ENCODE measurements at places on chromosomes 11 and 22.

- no peak for DNase-seq
These were observed 80.5 kb upstream of the GDPD4 start for GRCh38 chr11:77381729-77382665.

- no peak for DNase-seq
These were observed 2.1 kb downstream of the PNPLA3 start for GRCh38 chr22:43925433-43926348.

- no peak for DNase-seq
These were observed 50.5 kb upstream of the SHISAL1 start for GRCh38 chr22:44363013-44363979.

- DNase-seq = no peak
These were observed 48.1 kb upstream of the SHISAL1 start for GRCh38 chr22:44360668-44361381.

GRCh38 chr11:118672846-118673245 lies 6.6 kb downstream of the TREH start:
- DNase-seq = no peak

DNA sequence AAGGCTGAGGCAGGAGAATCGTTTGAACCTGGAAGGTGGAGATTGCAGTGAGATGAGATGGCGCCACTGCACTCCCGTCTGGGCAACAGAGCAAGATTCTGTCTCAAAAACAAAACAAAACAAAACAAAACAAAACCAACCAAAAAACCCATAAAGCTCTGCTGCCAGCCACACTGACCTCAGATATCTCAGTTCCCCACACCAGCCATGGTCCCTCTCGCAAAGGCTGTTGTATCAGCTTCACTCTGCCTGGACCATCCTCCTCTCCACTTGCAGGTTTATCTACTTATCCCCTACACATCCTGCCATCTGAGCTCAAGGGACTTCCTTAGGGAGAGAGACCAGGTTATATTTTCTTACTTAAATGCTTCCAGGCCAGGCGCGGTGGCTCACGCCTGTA lies 11.1 kb downstream of the BACE1-AS start:
- DNase-seq = no peak

- DNase-seq = no peak
These were observed 38.1 kb upstream of the MUC5AC start for GRCh38 chr11:1119604-1120146.

- DNase-seq = no peak
These were observed 105.6 kb upstream of the SYN3 start for GRCh38 chr22:33163815-33164214.

Data from activated CD4-positive, alpha-beta T cell treated with anti-CD3 and anti-CD28 coated beads, Interleukin-2, amount 50 U/mL, for 48 hours (primary cell).